ENCODE measurements at places on chromosomes 4 and X.

DNA sequence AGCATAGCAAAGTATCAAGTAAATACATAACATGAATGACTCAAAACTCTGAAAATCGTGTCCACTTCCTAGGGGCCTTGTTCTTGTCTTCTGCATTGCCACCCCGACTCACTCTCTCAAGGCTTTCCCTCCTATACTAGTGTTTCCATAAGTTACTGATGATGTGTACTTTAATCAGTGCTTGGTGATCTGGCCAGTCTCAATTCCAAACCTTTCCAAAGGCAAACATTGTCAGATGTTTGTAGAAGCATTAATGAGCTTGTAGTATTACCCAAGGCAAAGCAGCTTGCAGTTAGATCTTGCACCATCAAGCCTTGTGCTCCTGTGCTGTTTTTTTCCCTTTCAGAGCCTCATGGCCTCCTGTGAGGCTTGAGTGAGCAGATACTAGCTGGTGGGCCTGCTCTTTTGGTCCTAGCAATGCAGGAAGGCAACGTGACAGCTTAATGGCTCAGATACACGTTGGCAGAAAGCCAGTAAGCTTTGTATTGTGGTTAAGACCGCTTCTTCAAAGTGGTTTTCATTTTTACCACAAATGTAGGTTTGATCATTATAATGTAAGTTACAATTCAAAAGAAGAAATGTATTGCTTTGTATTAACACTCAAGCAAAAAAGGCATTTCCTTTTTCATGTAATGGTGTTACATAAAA lies 51.8 kb downstream of the RBPJ start:
- DNase-seq = peak; percentile 70

- DNase-seq = no peak
Observed at GRCh38 chr4:41160012-41160789, 54.1 kb downstream of the APBB2 start.

DNA sequence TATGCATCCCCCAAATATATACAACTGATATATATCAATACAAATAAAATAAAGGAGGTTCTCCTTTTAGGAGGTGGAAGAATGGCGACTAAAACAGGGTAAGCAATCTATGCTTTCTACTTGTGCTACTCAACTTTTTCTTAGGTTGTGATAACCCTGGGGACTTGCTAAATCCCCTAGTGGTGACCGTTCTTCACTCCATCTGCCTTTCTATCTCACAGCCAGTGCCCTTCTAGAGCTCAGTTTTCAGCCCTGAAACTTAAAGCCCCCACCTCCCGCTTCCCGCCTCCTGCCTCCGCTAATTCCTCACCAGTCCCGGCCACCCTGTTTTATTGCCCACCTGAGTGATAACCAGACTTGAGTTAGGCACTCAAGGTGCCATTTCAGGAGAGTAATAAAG lies 15.5 kb upstream of the ESX1 start:
- DNase-seq = no peak

- no peak for DNase-seq
Observed at GRCh38 chr4:25258980-25259578, 25.2 kb downstream of the PI4K2B start.

- DNase-seq = no peak
Observed at GRCh38 chrX:83916525-83916924, 55.6 kb downstream of the CYLC1 start.

All from CD4-positive, alpha-beta memory T cell (primary cell).